ENCODE measurements at places on chromosomes 1 and 21.

DNA sequence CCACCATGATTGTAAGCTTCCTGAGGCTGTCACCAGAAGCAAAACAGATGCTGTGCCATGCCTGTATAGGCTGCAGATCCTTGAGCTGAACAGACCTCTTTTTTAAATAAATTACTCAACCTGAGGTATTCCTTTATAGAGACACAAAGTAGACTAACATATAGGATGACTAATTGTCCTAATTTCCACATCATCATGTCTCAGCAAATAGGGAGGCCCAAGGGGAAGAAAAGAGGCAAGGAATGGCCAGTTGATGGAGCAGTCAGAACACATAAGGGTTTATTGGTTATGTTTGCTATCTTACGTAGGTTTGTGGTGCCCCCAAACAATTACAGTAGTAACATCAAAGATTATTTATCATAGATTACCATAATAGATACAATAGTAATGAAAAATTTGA, 126.2 kb downstream of the RASAL2 start:
- no peak for DNase-seq

DNA sequence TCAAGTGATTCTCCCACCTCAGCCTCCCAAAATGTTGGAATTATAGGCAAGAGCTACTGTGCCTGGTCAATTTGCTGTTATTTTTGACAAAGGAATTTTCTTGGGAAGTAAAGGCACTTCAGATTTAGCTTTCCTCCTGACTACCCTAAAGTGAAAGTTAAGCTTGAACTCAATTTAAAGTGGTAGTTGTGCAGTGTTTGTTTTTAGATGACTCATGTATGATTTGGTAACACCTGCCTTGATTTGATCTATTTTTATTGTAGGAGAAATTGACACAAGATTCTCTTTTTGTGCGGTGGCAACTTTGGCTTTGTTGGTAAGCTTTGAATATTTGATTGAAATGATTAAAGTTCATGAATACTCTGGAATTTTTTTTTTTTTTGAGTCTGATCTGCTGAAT, 5.0 kb downstream of the RABGGTB start:
- DNase-seq = no peak

DNA sequence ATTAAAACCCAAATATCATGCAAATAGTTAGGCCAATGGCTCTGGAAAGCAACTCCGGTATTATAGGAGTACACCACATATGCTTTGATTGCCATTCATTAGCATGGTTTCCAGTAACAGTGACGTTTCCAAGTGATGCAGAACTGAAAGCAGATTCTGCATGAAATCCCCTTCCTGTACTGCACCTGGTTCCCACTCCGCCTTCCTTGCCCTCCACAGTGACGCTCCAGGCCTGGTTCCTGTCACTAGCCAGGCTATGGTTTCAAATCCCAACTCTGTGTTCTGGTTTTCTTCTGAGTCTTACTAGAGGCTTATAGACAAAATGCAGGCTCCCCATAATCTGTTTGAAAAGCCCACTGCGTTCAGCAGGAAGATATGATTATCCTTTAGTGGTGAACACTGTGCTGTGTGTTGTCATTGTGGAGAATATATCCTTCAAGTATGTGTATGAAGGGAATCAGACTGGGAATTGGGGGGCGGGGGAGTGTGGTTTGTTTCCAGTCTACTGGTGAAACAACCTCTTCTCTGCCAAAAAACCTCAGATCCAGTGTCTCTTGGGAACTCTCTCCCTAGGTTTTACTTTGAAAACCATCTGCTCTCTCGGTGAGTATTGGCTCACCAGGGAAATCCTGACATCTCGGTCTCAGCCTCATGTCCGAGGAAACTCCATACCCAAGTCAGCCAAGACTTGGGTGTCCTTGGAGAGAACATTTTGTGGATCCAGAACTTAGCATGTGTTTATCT, 78.7 kb downstream of the TYW3 start:
- DNase-seq = no peak

GRCh38 chr1:116743535-116743934, 10.7 kb upstream of the CD2 start:
- no peak for DNase-seq

- peak; percentile 72 for DNase-seq
These were observed 582 bp downstream of the ORC1 start for GRCh38 chr1:52403566-52404115.

GRCh38 chr1:56409112-56409691, 170.2 kb downstream of the PLPP3 start:
- DNase-seq = no peak

- DNase-seq = no peak
These were observed 613.3 kb upstream of the PLXNA2 start for GRCh38 chr1:208857465-208857864.

DNA sequence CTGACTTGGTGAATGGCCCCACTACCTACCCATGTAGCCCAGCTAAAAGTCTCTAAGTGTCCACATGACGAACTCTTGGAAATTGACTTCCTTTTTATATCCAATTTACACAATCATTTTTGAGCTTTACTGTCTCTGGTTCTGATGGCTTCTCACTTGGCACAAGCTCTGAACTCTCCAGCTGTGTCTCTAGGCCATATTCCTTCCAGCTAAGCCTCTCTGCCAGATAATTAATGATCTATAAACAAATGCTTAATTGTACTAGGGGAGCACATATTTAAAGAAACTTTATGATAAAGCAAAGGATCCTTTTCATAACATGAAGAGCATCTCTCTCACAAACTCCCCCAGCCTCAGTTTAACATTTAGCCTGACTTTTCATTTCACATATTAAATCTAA, 16.3 kb upstream of the BEND5 start:
- no peak for DNase-seq

GRCh38 chr1:174769961-174770549, 229.7 kb upstream of the CACYBP start:
- peak; percentile 65 for DNase-seq

- peak; percentile 57 for DNase-seq
These were observed 88.2 kb downstream of the CAMTA1 start for GRCh38 chr1:6873298-6874015.

DNA sequence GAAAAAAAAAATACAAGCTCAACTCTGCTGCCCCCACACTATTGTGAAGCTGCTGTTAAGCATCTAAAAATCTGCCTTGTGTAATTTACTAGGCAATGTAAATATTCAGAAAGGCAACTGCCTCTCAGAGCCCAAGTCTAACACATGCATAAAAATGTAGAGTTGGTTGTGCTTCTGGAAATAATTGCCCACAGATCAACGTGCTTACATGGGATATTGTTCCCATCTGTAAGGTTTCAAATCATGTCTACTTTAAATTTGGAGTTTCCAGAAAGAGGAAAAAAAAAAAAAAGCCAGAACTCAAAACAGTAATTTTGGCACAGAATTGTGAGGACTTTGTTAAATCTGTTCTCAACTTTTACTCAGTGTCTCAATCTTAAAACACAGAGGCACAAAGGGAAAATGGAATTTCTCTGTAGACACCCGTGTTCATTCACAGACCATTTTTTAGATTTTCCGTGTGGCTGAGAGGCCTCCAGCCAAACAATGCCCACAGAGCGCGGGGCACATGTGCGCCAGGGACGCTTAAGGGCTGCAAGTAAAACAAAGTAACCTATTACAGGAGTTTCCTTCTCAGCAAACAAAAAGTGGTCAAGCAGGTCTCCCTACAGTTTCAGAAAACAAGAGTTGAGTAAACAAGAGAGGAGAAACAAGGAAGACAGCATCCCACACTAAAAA, 115.5 kb downstream of the RERE start:
- peak; percentile 59 for DNase-seq

DNA sequence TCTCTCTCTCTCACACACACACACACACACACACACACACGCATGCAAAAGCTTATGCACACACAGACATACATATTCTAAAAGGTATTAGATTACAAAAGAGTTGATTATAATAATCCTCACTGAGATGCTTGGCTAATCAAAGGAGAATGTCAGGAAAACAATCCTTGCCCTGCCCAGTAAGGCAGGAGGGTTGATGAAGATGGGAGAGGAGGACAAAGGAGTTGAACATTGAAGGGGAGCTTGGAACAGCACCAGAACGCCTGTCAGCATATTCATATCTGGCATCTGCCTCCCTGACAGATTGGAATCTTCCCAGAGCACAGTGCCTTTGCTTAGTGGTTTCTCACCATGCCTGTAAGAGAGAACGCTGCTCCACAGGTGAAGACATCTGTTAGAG, 68.6 kb upstream of the PALMD start:
- DNase-seq = no peak

GRCh38 chr1:104768466-104768865, 1018.8 kb downstream of the AMY1C start:
- DNase-seq = no peak

DNA sequence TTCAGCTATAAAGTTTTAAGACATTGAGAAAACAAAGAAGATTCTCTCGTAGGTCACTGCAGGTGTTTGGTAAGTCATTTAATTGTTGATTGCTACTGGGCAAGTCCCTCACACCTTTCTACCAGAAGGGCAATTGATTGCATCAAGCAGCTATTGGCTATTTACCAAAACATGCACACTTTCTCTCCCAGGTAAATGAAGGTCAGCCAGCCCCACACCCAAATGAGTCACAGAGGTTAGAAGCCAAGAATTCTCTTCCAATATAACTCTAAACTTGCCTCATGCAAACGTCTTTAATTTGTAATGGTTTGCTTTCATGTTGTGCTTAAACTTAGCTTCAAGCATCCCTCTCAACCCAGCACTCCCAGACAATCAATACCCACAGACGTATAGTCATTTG, 475.3 kb upstream of the ADGRL2 start:
- no peak for DNase-seq

DNA sequence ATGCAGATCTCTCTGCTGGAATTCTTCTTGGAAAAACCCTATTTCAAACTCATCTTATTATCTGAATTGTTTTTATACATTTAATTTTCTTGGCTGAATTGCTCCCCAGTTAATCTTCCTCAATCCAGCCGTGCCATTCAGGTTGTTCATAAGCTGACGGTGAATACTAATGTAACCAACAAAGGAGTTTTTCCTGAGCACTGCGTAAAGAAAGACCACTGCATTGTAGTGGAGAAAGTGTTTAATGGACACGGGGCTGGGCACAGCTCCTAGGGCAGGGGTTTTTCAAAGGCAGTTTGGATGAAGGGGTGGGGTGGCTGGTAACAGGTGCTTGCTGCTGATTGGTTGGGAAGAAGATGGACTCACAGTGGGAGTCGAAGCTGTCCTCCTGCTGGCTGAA, 820.3 kb downstream of the ADGRL2 start:
- DNase-seq = no peak

DNA sequence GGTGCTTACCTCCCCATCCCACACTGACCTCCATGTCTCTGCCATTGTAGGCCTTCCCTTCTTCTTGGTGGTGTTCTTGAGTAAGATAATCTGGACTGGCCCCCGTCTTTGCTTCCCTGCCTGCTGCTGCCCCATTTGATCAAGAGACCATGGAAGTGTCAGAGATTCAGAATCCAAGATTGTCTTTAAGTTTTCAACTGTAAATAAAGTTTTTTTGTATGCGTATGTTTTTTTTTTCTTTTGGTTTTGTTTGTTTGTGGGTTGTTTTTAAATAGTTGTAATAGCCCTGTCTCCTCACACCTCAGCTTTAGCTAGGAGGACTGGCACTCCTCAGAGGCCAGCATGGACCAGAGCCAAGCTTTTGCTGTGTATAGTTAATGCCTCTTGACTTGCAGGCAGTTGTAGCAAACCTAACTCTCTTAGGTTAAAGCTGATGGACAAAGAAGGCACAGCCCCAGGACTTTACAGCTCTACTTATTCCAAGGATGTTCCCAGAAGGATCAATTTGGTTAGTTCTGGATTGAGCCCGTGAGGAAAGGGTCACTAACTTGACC, 5.6 kb upstream of the YBX1 start:
- DNase-seq = no peak

DNA sequence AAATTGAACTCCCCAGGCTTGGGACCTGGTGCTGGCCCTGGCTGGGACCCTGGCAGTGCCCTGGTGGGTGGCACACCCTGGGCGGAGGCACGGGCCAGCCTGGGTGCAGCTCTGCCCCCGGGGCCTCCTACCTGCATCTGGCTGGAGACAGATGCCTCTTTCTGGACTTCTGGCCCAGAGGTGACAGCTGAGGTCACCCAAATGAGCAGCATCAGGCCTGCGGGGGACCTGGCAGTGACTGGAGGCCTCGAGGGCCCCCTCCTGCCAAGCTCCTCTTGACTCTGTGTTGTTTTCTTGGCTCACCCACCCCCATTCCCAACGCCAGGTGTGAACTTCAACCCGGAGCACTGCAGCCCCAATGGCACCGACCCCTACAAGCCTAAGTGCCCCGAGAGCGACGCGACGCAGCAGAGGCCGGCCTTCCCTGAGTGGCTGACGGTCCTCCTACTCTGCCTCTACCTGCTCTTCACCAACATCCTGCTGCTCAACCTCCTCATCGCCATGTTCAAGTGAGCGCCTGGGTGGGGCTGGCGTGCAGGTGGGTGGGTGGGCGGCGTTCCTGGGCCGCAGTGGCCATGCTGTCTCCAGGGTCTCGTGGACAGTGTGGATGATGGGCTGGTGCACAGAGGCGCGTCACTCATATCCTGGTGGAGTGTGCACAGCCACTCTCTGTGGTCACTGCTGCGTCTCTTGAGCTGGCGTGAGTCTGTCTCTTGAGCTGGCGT, 41.6 kb upstream of the LRRC3 start:
- no peak for DNase-seq

DNA sequence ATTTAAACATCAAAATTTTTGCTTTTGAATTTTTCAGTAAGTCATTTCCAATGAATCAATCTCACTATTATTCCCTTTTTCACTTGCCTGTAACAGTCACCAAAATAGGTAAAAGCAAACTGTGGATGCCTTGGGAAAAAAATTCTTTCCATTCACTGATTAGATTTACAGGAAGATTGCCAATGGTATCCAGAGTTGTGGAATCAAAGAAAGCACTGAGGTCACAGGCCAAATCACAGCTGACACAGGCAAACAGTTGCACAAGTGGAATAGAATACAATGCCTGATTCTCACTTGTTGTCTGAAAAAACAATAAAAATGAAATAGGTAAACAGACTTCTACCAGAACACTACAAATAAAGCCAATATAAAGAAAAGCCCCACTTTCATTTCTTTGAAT, 48.4 kb downstream of the LTN1 start:
- DNase-seq = peak; percentile 42

- DNase-seq = peak; percentile 85
These were observed 871 bp upstream of the ETS2 start for GRCh38 chr21:38804789-38805327.

- no peak for DNase-seq
These were observed 163.5 kb downstream of the NFIA start for GRCh38 chr1:61245696-61246400.

- peak; percentile 66 for DNase-seq
These were observed 64.8 kb downstream of the DHRS3 start for GRCh38 chr1:12552951-12553921.

GRCh38 chr21:36323032-36323431, 3.0 kb downstream of the MORC3 start:
- no peak for DNase-seq

DNA sequence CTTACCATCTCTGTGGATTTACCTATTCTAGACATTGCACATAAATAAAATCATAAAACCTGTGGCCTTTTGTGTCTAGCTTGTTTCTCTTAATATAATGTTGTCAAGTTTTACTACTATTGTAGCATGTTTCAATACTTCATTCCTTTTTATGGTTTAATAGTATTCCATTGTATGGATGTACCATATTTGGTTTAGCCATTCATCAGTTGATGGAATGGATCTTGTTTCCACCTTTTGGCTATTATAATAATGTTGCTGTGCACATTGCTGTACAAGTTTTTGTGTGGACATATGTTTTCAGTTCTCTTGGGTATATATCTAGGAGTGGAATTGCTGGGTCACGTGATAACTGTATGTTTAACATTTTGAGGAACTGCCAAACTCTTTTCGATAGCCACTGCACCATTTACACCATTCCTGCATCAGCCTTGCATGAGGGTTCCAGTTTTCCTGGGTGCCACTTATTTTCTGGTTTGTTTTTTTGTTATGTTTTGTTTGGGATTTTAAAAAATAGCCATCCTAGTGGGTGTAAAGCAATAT, 66.9 kb downstream of the RNF220 start:
- no peak for DNase-seq
